Testis (tissue), 5 donors: ENCODE measurements at places on chromosomes 5 and 9. TPM values are rescaled to one million over a fixed set of nuclear protein-coding genes. Genes with fewer than 3 reads are reported as not detected.

GRCh38 chr5:172932313-172933017 lies 26.8 kb upstream of the RPL26L1 start:
- peak; percentile 83 for DNase-seq

DNA sequence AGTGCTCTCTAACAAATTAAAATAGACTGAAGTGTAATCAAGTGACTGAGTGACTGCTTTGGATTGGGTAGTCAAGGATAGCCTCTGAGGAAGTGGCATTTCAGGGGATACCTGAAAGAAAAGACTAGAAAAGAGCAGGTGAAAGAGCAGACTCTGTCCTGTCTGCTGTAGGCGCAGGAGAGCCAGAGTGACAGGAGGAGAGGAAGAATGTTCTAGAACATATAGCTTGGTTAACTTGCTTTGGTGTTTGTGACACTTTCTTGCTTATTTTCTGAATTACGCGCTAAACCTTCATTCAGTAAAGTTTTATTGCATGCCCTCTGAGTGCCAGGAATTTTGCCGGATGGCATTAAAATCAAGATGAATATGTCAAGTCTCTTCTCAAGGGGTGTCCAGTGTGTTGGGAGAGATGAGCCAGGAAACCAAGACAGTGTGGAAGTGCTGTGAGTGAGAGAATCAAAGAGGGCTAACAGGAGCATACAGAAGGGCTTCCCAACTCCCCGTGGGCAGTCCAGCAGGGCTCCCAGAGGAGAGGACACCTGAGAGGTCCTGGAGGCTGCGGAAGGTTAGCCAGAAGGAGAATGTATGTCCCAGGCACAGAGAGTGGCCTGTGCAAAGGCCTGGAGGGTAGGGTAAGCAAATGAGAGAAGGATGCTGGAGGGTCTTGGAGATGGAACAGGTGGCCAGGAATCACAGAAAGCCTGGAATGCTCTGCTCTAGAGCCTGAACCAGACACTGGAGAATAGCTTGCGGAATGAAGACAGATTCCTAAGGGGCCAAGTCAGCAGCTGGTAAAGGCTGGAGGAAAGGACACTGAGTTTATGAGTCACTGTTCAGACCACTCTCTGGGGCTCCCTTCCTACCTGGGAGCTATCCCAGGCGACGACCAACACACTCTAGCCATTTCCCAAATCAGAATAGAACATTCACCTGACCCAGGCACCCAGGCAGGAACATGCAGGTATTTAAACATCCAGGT lies 59.3 kb downstream of the SLC22A5 start:
- DNase-seq: no peak

DNA sequence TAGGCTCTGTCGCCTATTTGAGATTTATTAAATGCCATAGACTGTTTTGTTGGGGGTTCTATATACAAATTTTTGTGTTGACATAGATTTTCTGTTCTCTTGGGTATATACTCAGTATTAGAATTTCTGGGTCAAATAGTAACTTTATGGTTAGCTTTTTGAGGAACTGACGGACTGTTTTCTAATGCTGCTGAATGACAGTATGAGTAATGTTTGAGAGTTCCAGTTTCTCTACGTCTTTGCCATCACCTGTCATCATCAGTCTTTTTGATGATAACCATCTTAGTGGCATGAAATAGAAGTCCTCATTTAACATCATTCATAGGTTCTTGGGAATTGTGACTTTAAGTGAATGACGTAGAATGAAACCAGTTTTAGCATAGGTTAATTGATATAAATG lies 60.1 kb downstream of the CCDC171 start:
- DNase-seq: no peak

- DNase-seq: peak; percentile 62
These were observed 75.5 kb downstream of the PHAX start for GRCh38 chr5:126676195-126676624.

Gene CRHBP
- total RNA-seq: 1.1 TPM
